ENCODE measurements at places on chromosomes 12 and 14.

DNA sequence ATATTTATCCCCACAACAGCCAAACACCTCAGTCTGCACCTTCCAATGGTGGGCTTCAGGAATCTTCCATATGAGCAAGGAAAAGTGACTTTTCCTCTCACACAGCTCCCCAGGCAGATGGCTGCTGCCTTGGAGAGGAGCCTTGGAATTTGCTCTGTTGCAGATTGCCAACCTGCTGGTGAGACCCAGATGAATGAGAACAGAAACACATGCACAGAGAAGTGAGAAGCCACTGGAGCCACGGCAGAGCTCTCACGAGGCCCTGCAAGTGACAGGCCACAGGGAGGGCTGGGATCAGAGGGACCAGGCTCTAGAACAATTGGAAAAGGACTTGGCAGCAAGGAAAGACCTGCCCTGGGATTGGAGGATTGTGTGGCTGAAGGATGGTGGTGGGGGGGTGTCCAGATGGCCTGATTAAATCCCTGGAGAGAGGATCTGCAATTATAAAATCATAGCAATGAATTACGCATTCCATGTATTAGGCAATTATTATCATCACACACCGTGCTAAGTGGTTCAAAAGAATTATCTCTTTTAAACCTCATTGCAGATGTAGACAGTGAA, 84.9 kb upstream of the PWP1 start:
- DNase-seq: no peak

GRCh38 chr12:93003531-93004239, 74.6 kb upstream of the EEA1 start:
- no peak for DNase-seq

DNA sequence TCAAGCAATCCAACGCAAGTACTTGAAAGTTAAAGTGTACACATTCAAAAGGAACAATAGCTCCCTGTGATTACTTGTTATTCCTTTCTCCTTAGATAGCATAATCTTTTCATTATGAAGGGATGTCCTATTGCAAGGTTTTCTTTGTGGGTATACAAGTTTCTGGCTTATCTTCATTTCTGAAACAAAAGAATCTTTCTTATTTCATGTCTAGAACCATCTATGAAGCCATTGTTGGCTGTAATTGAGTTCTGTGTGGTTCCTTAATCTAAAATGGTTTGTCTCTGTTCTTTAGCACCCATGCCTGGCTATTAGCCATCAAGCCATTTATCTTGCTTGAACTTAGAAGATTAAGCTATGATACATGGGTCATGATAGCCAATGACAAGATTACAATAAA, 95.0 kb downstream of the VEZT start:
- DNase-seq: no peak

DNA sequence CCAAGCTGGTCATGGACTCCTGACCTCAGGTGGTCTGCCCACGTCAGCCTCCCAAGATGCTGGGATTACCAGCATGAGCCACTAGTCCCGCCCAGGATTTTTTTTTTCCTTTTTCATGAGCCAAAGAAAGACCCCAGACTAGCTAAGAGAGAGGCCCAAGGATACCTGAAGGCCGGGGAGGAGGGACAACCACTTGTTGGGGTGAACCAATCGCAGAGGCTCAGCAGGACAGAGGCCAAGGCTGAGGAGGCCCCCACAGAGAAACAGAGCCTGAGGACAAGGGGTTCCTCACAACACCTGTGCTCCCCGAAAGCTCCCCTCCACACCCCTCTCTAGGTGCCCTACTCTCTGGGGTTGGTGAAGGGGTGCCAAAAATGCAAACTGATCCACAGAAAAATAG, 1.0 kb upstream of the SERPINA3 start:
- DNase-seq: no peak

- DNase-seq: peak; percentile 61
Observed at GRCh38 chr12:1104088-1104800, 113.2 kb downstream of the ERC1 start.

GRCh38 chr14:99794151-99794780, 1.1 kb downstream of the EML1 start:
- no peak for DNase-seq

- DNase-seq: peak; percentile 71
Observed at GRCh38 chr14:75709207-75709812, 48.3 kb downstream of the TTLL5 start.

GRCh38 chr14:59919570-59920377, at the start of gene LRRC9:
Gene LRRC9 (plus strand): TSS chr14:59920144.
- DNase-seq: no peak

- no peak for DNase-seq
Observed at GRCh38 chr14:32358781-32359180, 29.7 kb downstream of the AKAP6 start.

- DNase-seq: no peak
Observed at GRCh38 chr12:116520801-116521471, 38.2 kb upstream of the MAP1LC3B2 start.

DNA sequence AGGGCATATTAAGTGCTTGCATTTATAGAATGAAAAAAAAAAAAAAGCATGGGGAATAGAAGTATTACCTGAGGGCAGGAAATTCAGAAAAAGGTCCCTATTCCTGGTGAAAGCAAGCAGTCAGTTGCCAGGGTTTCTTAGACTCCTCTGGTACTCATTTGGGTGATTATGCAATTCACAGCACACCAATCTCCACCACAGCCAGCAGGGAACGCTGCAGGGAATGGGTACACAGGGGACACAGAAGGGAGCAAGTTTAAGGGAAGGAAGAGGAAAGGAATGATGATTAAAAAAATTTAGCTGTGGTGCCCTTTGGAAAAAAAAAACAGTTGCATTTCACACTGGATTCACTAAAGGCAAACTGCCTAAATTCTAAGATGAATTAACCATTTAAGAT, 14.2 kb downstream of the BLTP3B start:
- no peak for DNase-seq

GRCh38 chr12:19150273-19150900, 20.9 kb downstream of the PLEKHA5 start:
- DNase-seq: no peak

DNA sequence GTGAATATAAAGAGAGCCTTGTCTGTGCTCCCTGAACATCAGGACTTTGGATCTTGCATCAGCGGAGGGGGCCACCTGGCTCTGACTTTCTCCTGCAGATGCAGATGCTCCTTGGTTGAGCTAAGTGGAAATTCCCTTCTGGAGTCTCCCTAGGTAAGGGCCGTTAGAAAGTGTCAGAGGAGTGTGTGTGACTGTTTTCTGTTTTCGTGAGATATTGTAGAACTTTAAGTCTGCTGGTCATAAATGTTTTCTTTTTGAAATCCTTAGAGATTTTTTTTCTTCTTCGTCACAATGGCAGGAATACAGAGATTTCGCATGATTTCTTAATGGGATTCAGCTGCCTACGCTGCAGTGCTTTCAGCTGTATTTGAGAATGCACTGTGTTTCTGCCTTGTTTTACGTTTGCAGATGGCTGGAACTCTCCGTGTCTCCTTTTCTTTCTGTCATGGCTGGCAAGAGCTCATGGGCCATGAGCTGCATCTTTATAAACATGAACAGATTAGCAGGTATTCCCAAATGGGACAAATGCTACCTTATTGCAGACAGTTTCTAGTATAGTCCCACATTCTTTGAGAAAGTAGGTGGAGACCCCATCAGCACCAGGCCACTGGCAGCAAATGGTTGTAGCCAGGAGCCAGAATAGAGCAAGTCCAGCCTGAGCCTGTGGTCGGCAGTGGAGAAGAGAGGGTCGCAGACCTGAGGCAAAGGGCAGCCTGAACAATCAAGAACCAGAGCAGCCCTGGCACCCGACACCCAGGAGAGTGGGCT, 76.2 kb upstream of the FRMD6 start:
- DNase-seq: no peak

DNA sequence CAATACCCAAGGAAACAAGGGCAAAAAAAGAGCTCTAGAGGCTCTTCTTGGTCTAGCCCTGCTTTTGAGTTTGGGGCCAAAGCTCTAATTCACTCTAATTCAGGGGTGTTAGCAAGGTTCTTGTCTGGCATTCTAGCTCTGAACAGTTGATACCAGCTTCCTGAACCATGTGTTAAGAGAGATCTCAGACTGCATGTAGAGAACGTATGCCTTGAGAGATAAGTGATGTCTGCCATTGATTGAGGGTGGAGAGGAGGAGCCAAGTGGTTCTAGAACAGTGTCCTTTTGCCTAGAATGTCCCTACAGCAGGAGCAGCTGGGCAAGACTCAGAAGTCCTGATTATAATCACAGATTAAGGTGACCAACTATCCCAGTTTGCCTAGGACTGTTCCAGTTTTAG, 18.2 kb upstream of the POC1B start:
- DNase-seq: no peak

GRCh38 chr12:27193106-27193505, 51.0 kb upstream of the STK38L start:
- no peak for DNase-seq

- DNase-seq: no peak
Observed at GRCh38 chr12:89384050-89384758, 31.9 kb upstream of the DUSP6 start.

DNA sequence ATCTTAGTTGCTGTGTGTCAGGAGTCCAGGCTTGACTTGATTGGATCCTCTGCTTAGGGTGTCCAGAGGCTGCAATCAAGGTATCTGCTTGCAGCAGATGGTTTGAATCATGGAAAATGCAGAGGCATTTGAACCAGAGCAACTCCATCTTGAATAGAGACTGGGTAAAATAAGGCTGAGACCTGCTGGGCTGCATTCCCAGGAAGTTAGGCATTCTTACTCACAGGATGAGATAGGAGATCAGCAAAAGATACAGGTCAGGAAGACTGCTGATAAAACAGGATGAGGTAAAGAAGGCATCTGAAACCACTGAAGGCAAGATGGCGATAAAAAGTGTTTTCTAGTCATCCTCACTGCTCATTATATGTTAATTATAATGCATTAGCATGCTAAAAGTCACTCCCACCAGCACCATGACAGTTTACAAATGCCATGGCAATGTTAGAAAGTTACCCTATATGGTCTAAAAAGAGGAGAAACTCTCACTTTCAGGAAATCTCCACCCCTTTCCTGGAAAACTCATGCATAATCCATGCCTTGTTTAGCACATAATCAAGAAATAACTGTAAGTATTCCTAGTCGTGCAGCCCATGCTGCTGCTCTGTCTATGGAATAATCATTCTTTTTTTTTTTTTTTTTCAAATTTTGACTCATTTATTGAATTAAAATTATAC, 218.3 kb upstream of the CPNE8 start:
- DNase-seq: no peak

GRCh38 chr12:114340231-114340630, 65.7 kb downstream of the TBX5 start:
- no peak for DNase-seq

DNA sequence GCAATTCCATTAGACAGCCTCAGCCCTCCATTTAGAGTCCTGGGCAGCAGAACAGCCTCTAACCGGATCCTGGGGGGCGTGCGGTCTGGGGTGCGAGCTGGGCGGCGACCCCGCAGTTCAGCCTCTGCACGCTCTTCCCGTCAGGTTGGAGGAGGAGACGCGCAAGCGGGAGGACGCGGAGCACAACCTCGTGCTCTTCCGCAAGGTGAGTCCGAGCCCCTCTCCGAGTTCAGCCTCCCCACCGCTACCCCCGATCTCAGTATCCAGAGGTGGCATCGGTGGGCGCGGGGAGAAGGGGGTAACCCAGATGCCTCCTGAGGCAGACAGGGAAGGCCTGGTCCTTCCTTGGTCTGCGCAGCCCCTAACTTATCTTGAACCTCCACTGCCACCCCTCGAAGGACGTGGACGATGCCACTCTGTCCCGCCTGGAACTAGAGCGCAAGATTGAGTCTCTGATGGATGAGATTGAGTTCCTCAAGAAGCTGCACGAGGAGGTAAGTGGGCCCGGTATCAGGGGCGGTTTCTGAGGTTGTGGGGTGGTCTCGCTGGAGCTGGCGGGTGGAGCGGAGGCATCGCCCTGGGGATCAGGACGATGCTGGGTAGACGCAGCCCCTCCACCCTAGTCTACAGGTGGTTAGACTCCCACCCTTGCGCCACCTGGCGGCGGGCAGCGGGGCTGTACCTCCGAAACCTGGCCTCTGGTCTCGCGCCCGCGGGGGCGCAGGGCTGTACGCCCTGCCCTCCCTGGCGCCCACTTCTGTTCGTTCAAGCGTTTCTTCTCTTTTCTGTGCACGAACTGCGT, 1.3 kb downstream of the PRPH start:
- DNase-seq: peak; percentile 78

DNA sequence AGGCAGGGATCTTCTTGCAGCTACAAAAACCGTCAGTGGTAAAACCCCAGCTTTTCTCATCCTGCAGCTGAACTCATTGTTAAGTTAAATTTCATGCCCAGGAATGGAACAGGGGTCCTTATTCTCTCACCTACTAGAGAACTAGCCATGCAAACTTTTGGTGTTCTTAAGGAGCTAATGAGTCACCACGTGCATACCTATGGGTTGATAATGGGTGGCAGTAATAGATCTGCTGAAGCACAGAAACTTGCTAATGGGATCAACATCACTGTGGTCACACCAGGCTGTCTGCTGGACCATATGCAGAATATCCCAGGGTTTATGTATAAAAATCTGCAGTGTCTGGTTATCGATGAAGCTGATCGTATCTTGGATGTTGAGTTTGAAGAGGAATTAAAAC, 68.9 kb downstream of the DCAF5 start:
- DNase-seq: no peak

DNA sequence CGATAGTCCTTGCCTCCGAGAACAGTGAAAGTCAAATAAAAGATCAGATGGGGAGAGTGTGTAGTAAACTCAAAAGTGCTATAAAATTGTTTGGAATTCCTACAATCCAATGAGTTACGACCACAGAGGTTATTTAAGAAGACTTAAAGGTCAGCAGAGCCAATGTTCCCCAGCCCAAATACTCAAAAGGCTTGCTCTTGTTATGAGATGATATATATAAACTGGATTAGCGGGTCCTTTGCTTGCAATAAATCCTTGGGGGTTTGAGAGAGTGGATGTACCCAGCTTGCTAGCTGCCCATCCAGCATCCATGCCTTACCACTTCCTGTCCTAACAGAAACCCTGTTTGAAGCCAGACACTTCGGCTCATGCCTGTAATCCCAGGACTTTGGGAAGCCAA, 29.0 kb upstream of the MED13L start:
- no peak for DNase-seq

- DNase-seq: peak; percentile 67
Observed at GRCh38 chr14:36604757-36605505, 22.5 kb upstream of the NKX2-8 start.

- peak; percentile 35 for DNase-seq
Observed at GRCh38 chr14:74459289-74459946, 33.4 kb upstream of the SYNDIG1L start.

DNA sequence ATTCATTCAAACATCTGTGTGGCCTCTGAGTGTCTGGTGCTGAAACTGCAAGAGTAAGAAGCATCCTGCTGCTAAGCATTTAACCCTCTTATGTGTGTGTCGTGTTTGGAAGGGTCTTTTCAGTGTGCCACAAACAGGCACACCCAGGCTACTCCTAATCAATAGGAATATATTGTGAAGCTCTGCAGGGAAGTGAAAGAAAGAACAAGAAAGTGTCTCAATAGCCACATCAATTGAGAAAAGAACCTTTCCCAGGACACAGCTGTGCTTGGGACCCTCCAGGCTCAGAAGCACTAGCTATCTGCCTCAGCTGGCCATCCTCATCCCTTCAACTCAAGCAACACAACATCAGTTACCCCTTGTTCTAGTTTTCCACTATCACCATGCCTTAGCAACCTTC, 13.4 kb upstream of the KRAS start:
- DNase-seq: no peak

Measured in NAMALWA (cell line).